ENCODE measurements at places on chromosomes 12 and 14. TPM values are rescaled to one million over a fixed set of nuclear protein-coding genes. Genes with fewer than 3 reads are reported as not detected.
A peak's percentile ranks its signal among the peaks of the same experiment; 100 is the strongest.

KRT85 gene
- not detected for polyA plus RNA-seq

NELL2 gene
- polyA plus RNA-seq, result not detected

FAM186B gene
- 0.38 TPM for polyA plus RNA-seq

MNAT1 gene
- 39.9 TPM for polyA plus RNA-seq

- DNase-seq, result no peak
Measured at GRCh38 chr14:77620222-77620870, 3.9 kb upstream of the SPTLC2 start.

GRCh38 chr12:101596172-101596571 is 1.4 kb downstream of the MYBPC1 start:
- DNase-seq, result no peak

GRCh38 chr12:113641426-113642030 is 169.9 kb upstream of the LHX5 start:
- DNase-seq, result no peak

DNA sequence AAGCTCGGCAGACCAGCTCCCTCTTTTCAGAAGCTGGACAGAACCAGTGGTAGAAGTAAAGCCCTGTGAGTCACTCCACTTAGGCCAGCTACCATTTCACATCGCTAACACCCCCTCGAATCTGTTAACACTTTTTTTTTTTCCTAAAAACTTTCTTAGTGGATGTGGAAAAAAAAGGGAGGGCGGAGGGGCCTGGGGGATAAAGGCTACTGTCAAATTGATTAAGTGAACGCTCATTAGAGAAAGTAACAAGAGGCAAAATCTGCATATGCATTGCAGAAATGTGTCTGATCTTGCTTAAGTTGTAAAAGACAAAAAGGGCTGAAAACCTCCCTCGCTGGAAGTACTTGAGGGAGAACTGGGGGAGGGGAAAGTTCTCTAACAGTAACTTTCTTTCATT is 86.6 kb upstream of the OTX2 start:
- no peak for DNase-seq

DNA sequence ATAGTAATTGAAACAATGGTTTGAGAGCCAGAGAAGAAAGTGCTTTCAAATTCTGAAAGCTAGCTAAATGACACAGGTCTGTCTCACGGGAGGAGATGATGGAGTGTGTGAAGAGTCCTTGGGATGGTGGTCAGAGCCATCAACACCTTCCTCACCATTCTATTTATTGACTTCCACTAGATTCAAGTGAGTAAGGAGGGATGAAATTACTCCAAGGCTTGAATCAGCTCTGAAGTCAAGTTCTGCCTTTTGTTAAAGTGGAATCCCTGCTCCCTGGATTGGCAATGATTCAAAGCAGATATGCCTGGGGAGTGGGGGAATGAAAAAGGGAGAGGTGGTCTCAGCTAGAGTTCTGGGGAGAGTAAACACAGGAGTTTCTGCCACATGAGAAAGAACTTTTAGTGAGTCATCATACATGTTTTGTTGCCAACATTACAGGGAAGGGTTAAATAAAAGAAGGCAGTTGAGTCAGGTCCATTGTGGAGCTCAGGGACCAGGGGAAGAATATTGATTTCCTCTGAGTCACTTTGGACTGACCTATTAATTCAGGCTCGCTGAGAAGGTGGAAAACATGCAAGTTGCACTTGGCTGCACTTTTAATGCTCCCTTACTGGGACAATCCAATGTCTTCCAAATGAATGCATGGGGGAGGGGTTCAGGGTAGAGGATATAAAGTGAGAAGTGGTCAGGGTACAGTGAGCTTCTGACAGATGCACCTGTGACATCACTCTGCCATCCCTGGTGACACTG is 142.7 kb downstream of the TBX5 start:
- peak; percentile 75 for DNase-seq

- DNase-seq, result peak; percentile 27
Measured at GRCh38 chr12:62977418-62977817, 42.5 kb upstream of the PPM1H start.
